ENCODE measurements at places on chromosomes 5 and 9.

GRCh38 chr5:173474881-173475287, 141.6 kb downstream of the BOD1 start:
- DNase-seq: no peak

GRCh38 chr5:140925806-140926442, at the start of gene PCDHAC1:
TSS of gene PCDHAC1 (plus strand) at chr5:140926299. CDS start at chr5:140926893, 594 bp downstream.
- DNase-seq: no peak

GRCh38 chr5:76723266-76723665, 7.3 kb downstream of the F2R start:
- no peak for DNase-seq

GRCh38 chr5:100448111-100448528, 87.1 kb upstream of the FAM174A start:
- DNase-seq: no peak

- DNase-seq: no peak
Observed at GRCh38 chr9:114077162-114077837, 800 bp downstream of the AMBP start.

DNA sequence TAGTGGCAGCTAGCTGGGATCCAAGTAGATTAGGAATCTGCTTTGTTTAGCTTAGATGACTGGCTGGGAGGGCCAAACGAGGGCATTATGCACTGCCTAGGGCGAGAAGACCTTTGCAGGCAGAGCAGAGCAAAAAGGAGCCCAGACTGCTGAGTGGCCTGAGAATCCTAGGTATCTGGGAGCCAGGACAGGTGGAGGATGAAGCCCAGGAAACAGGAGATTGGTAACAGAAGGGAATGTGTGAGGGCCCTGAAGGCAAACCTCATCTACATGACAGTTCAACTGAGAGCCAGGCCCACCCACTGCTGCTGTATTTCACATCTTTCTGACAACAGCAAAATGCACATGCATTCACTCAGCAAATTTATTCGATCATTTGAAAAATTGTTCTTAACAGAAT, 192.3 kb downstream of the DTWD2 start:
- DNase-seq: no peak

- no peak for DNase-seq
Observed at GRCh38 chr5:74179179-74179578, 461.3 kb downstream of the ENC1 start.

- no peak for DNase-seq
Observed at GRCh38 chr9:19294219-19294618, 63.7 kb downstream of the DENND4C start.

GRCh38 chr5:176851871-176852658, 41.7 kb downstream of the UNC5A start:
- DNase-seq: no peak

- DNase-seq: no peak
Observed at GRCh38 chr5:96629774-96630173, 32.4 kb upstream of the CAST start.

DNA sequence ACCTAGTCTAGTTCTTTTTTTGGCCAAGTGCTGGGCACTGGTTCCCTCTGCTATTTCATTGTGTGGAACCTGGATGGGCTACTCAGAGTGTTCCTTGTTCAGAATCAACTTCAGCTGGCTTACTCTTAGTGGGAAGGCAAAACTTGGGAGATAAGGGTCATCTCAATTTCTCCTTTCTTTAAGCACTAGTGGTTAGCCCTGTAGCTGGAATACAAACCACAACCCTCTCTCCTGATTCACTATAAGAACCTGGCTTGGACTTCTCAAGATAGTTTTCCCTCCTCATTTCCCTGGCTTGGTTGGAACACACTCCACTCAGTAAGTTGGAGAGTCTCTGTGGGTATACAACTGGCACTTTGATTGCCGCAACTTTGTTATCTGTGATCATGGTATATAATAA, 35.1 kb downstream of the GRIA1 start:
- no peak for DNase-seq

DNA sequence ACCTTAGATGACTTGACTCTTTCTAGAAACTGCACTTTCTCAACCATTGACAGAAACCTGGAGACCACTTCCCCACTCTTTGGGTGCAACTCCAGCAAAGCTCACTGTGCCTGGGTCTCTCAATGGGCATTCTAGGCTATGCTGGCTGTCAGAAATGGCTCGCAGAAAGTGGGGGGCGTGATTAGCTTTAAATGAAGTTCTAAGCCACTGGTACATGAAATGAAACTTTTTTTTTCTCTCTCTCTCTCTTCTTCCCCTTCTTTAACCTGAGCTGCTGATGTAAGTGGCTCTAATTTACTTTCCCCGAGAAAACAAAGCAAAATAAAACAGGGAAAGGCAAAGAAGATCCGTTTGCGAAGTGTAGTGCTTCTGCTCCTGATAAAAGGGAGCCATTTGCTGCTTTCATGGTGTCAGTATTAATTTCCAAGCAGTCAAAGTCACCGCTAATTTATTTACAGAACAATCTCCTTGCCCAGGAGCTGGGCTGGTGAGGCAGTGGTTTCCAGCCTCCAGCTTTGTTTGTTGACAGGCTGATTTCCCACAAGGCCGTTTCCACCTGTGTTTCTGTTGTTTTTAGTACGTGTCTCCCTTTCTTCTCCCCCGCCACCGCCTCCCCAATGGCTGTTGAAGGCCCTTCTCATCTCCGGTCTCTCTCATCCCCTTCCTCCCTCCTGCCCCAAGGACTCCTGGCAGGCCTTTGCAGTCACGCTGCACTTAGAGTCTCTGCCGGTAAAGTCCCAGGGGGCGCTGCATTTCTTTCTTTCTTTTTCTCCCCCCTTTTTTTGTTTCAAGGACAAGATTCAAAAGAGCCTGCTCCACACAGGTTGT, 422.9 kb downstream of the EBF1 start:
- no peak for DNase-seq

- DNase-seq: no peak
Observed at GRCh38 chr9:132634327-132634726, 35.5 kb downstream of the DDX31 start.

DNA sequence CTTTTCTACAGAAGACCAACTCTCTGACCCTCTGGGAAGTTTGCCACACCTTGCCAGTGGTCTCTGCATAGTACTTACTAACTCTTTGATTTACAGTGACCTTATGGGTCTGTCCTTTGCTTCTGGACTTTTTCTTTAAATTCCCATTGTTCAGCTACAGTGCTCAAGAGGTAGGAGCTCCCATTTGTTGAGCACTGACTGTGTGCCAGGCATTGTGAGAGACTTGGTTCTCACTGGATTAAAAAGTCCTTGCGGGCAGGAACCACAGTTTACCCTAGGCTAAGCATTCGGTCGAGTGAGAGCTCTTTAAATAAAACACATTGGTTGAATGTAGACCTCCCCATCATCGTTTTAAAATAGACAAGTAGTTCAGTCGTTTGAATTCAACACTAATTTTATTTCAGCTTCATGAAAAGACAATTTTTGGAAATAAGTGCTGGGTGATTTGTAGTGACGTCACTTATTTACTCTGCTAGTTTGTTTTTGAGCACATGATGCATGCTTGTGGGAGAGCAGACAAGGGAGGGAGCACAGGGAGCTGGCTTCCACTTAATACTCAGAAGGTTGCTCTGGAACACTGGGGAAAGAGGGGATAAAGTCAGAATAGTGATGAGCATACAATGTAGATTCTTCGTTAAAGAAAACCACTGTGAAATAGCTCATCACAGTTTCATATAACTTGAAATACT, 27.1 kb downstream of the RASGRF2 start:
- DNase-seq: no peak

- DNase-seq: no peak
Observed at GRCh38 chr5:15835514-15835913, 335.5 kb downstream of the FBXL7 start.

DNA sequence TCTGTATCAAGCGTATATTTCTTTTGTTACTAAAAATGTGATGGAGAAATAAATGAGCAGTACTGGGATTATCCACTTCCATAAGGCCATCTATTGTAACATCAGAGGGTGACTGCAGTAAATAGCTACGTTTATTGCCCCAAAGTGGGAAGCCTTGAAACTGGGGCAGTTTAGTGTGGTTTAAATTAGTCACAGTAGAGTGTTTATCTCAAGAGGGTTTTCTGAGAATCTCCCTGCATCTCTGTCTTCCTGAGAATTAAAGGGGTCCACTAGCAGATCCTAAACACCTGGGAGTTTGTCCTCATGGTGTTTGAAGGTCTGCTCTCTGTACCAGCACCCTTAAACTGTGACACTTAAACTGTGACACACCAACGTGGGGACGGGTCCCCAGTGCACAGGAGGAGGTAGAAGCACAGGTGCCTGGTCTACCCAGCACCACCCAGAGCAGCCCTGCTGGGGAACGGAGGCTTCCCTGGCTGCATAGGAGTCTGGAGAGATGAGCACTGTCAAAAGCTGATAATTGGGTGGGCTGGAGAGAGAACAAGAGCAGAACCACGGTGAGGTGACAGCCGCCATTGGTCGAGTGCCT, 25.2 kb downstream of the PRRC2B start:
- DNase-seq: no peak

- no peak for DNase-seq
Observed at GRCh38 chr9:2109069-2109650, 94.0 kb downstream of the SMARCA2 start.

GRCh38 chr9:108569624-108570023, 286.2 kb downstream of the ACTL7B start:
- DNase-seq: no peak

DNA sequence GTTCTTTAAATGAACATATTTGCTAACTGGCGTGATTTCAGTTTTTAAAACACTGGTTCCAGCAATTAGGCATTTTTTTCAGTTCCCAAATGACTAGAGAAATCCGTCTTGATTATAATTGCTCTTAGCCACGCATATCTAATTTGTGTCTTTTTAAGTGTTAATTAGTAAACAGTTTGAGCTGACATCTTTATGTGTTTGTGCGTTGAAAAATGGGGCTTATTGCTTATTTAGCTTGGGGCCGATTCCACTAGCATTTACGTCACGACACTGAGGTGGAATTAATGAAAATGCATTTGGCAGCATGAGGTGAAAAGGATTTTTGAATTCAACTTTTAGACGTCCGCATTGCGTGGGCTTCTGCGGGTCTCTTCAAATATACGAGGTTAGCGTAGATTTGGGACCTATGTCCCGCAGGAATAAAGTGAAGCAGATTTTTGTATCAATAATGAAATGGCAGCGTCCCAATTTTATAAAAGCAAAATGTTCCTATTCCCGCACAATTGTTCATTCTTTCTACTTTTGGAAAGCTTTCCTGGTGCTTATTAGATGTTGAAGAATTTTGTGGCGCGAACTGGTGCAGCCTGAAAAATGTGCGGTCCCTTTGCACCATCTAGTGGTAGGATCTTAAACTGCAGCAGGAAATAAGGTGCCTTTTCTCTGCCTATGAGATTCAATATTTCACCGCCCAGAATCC, 122.7 kb upstream of the LMX1B start:
- DNase-seq: peak; percentile 66

DNA sequence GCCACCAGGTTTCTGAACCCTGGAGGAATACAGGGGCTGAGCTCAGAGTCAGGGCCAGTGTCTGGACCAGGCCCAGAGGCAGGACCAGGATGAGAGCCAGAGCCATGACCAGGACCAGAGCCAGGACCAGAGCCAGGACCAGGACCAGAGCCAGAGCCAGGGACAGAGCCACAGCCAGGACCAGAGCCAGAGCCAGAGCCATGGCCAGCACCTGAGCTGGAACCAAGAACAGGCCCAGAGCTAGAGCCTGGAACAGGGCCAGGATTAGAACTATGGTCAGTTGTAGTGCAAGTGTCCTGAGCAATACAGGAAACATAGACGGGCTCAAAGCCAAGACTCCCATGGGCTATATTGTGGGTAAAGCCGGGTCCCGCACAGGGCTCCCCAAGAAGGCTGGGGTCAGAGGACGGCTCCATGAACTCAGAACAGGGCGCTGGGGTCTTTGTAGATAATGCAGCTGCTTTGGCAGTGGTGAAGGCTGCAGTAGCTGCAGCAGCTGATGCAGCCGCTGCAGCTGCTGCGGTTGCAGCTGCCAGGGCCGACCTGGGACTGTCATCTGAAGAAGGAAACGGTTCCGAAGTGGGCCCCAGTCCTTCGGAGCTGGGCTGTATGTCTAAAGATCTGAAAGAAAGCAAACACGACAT, 559 bp downstream of the SPAG8 start:
- DNase-seq: no peak

DNA sequence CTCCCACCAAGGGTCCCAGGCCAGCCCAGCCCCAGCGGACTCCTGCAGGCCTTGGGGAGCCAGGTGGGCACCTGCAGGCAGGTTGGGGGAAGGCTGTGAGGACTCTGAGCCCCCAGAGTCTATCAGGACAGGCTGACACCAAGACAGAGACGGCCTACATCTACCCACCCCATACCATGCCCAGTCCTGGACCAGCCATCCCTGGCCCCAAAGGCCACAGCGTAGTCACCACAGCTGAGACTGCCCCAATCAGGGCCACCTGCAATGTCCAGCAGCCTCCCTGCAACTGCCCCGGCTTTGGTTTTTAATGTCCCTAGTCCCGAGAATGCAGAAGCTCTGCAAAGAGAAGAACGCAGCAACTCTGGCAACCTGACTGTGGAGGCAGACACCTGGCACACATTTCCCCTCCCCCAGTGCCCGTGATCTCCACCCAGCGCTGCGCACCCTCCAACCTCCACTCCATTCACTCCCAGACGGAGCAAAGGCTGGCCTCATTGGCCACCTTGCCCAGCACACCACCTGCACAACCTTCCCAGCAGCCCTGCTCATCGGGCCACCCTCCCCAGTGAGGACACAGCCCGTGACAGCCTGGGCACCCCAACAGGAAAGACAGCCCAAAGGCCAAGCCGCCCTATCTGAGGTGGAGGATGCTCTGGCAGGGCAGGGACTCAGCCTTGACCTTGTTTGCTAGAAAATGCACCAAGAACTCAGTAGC, 14.9 kb downstream of the ADAMTS2 start:
- no peak for DNase-seq

DNA sequence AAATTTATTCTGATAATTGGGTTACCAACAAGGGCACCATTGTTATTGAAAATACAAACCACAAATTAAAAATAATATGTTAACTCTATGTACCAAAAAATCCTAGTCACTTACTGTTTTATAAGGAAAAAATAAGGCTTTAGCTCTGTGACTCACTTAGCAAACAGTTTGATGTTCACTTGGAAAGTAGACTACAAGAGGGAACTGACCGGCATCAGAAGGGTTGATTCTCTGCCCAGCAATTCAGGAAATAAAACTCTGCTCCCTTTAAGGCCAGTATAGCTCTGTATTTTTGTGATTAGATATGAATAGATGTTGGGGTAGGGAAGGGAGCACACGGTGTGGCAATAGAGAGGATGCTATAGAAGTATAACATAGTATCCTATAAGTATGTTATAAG, 671.3 kb downstream of the LRRC70 start:
- no peak for DNase-seq

GRCh38 chr5:174425271-174425963, 299.0 kb upstream of the MSX2 start:
- DNase-seq: no peak

DNA sequence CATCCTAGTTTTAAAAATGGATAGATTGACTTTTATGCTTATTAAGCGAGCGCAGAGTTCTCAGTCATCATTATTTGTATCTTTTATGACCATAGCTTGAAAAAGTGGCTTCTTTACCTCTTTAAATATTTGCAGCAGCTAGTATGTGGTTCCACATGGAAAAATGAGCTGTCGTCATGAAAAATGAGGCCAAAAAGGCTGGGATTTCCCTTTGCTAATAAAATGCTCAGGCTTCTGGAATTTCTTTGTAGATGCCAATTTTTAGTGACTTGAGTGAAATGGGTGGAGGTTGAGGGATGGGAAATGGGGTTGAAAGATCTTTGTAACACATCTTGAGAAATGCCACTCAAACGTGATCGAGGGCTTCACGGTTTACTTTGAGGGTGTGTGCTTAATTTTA, 35.2 kb downstream of the RAI14 start:
- no peak for DNase-seq

Measured in activated CD8-positive, alpha-beta memory T cell treated with anti-CD3 and anti-CD28 coated beads, Interleukin-2, amount 10 ng/mL, durations not matched to agents 7 days and 5 days (primary cell).